ENCODE measurements at places on chromosomes 3 and 15.
A peak's percentile ranks its signal among the peaks of the same experiment; 100 is the strongest.

DNA sequence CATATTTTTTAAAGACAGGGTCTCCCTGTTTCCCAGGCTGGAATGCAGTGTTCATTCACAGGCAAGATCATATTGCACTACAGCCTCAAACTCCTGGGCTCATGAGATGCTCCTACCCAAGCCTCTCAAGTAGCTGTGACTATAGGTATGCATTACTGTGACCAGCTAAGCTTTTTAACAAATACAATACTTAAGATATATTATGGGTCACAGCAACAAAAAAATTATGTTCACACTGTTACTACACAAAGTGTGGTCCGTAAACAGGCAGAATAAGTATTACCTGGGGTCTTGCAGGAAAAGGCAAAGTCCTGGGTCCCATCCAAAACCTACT, 152.5 kb downstream of the VPS13C start:
- DNase-seq, result no peak

DNA sequence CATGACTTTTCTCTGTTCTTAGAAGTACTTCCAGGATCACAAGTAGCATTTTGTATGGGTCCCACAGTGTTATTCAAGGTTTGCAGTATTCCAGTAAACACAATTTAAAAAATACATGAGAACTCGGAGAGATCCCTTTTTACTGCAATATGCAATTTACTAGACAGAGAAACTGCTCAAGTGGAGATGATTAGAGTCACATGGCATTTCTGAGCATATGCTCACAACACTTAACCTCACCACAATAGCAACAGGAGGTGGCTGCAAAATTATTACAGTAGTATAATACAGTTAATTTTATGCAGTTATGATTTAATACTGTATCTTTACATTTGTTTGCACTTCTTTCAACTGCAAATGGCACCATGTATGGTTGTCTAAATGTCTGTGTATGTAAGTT, 87.5 kb downstream of the PIK3CB start:
- no peak for DNase-seq

DNA sequence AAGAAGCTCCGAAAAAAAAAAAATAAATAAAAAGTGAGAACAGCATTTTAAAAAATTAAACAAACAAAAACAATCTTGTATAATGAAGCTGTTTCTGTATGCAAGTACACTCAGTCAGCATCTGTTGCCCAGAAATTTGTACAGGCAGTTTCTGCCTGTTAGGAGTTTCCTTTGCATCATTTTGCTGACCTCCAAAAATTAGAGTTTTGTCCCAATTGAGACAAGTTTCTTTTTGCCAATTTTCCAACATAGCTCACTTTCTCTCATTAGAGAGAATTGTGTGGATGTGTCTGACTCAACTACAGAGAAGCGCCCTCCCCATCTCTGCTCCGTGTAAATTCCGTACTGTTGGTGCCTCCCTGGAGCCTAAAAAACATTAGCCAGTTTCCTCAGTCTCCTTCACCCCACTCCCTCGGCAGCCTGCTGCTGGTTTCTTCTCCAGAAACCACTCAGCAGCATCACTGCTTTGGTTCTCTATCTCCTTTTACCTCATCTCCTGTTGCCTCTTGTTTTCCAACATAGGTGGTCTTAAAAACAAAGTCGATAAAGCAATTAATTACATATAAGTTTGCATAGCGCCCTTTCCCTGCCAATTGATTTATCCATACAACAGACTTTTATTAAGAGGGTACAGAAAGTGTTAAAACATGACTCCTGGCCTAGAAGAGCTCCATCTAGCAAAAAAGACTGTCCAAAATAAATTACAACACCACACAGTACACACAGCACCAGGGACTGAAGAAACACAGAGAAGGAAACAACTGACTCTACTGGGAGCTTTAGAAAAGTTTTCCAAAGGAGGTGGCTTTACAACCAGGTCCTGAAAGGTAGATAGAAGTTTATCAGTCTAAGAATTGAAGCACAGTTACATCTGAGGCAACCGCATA, 286.7 kb downstream of the SHOX2 start:
- DNase-seq, result no peak

DNA sequence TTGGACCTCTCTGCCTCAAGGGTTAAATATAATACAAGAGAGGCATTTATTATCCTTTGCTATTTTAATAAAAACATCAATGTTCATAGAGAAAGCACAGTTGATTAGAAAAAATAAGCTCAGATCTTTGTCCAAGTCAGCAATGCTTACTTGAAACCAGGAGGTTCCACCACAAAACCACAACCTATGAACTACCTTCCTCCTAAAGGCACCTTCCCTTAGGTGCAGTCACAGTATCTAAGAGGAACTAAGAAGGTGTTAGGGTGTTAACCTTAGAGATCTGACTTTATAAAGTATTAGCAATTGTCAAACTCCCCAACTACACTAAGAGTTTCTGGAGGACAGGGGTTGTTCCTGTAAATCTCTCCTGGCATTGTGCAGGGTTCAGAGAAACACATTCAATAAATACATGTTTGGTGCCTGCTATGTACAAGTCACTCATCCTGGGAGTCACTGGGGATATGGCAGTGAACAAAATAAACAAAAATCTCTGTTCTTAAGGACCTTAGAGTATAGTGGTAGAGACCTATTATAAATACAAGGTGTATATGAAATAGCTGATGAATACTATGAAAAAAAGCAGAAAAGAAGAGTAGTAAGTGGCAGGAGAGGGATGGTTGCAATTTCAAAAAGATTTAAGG, 208.6 kb downstream of the NFKBIZ start:
- DNase-seq, result peak; percentile 70

GRCh38 chr15:68201879-68202261, 3.3 kb downstream of the CALML4 start:
- no peak for DNase-seq

DNA sequence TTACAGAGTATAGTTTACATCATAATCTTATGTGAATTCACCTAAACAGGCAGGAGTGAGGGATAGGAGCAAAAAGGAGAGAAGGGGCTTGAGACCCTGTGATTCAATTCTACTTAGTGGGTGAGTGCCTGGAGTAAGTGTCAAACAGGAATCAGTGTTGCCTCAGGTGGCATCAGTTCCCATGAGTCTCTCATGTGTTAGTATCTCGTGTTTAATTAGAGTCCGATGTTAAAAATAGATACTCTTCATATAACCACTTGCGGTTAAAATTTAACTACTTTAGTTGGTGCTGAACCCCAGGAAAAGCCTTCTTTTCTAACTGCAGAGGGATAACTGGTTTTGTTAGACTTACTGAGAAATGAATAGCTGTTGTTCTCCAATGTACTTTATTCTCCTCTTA, 251.5 kb downstream of the SUCLG2 start:
- no peak for DNase-seq

GRCh38 chr3:173371848-173372487, 25.6 kb upstream of the NLGN1 start:
- DNase-seq, result no peak

GRCh38 chr15:71780115-71780976, 30.0 kb upstream of the NR2E3 start:
- peak; percentile 28 for DNase-seq

- no peak for DNase-seq
These were observed 57.4 kb downstream of the TIGIT start for GRCh38 chr3:114351123-114351821.

DNA sequence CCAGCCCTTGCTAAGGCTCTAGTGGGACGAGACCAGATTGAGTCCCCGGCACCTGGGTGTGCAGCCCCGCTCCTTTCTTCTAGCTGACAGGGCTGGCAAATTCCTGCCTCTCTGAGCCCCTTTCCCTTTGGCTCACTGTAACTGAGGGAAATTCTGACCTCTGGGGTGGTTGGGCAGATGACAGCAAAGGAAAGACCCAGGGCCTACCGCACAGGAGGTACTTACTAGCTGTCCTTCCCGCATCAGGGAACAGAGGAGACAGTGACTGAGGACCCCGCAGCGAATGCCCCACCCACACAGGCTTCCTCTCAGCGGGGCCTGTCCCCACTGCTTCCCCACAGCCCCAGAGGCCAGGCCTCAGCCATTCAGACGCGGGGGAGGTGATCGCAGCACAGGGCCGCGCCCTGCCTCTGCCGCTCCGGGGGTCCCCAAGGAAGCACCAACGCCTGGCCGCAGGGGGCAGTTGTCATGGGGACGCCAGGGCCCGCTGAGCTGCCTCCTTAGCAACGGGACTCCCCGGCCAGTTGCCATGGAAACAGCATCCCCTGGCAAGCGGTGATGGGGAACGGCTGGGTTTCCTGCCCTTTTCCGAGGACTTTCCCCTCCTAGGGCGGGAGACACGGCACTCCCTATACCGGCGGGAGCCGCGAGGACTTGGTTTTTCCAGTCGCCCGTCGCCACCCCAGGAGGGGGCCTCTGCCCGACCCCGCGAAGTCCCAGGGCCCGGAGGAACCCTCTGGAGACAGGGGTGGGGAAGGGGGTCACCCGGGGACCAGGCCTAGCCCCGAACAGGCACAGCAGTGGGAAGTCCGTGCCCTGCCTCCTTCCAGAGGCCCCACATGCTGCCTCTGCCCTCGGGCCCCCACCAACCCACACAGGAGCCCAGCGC, 50.1 kb downstream of the HCN4 start:
- no peak for DNase-seq

GRCh38 chr3:189978753-189979152, 141.9 kb downstream of the P3H2 start:
- DNase-seq, result no peak

GRCh38 chr3:155771126-155771525, 26.3 kb upstream of the PLCH1 start:
- no peak for DNase-seq

DNA sequence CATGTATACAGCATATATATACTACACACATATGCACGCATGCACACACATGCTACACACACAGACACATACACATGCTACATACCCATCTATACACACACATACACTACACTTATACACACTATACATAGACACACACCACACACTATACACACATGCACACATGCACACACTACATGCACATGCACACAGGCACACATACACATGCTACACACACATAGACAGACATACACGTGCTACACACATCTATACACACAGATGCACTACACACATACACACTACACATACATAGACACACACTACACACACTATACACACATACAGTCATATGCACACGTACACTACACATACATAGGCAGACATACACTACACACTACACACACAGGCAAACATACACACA, 51.2 kb upstream of the PRR20G start:
- DNase-seq, result no peak

DNA sequence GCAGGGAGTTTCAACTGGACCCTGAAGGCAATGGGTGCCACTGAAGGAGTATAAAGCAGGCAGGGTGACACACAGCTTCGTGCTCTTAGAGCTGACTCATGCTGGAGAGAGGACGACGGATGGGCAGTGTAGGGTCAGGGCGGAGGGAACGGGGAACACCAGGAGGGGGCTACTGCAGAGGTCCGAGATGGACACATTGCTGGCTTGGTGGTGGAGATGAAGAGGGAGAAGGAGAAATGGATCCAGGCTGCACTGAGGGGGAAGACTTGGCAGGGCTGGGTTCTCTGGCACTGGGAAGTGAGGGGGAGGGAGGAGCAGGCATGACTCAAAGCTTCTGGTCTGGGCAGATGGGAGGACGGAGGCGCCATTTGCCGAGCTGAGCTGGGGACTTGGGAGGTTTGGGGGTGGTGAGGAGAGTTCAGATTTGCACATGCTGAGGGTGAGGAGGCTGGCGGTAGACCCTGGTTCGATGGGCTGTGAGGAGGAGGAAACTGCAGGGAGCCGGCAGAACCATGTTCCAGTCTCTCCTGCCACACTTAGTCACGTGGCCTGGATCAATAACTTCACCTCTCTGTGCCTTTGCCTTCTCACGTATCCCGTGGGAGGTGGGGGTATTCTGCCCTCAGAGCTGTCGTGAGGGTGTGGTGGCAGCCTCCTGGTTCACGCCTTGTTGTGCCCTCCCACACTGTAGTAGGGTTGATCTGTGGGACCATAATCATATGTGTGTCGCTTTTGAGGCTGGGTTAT, 4.6 kb upstream of the KCTD6 start:
- no peak for DNase-seq

DNA sequence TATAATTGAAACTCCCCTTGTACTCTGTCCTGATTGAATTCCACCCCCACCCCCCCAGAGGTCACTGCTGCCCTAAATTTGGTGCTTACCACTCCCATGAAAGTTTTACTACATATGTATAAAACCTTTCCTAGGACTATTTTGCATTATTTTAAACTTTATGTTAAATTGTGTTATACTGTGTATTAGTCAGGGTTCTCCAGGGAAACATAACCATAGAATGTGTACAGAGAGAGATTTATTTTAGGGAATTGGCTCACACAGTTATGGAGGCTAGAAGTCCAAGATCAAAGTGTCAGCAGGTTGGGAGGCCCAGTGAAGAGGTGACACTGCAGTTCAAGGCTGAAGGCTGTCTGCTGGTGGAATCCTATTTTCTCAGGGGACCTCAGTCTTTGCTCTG, 29.2 kb downstream of the BFSP2 start:
- no peak for DNase-seq
